Astrocyte of the spinal cord (primary cell): ENCODE measurements at places on chromosomes 16 and 17.

GRCh38 chr16:74635303-74635702, 28.4 kb upstream of the GLG1 start:
- no peak for DNase-seq

- DNase-seq: no peak
Measured at GRCh38 chr17:46817151-46817900, 1.2 kb downstream of the WNT3 start.

GRCh38 chr16:69217433-69217832, 30.5 kb downstream of the SNTB2 start:
- peak; percentile 73 for DNase-seq

DNA sequence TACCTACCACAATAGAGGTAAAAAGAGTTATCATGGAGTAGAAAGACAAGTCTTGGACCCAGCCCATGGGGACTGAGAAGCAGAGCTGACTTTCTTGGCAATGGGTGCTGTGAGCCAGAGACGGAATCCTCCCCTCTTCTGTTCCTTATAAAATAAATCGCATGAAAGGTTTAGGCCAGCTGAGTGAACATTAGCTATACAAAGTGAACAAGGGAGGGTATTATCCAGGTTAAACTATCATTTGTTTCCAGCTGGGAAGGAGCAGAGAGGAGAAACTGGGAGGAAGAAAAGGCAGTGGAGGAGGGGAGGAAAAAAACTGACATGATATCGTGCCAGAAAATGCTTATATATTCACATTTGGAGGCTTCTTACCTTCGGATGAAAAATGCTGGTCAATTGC, 13.3 kb upstream of the PAFAH1B1 start:
- no peak for DNase-seq

DNA sequence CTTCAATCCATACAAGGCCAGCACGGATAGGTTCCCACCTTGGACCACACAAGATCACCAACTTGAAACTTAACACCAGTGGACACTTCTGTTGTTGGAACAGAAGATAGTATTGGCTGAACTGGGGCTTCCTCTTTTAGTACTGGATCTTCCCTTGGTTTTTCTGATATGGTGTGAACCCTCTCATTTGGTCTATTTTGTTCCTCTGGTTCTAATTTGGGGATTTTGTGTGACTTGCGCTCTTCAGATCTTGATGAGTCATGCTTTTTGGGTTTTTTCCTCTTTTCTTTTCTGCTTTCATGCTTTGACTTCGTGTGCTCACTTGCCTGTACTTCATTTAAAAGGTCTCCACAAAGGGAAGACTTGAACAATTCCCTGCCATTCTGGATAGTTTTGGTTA, 39.0 kb downstream of the SOST start:
- no peak for DNase-seq

GRCh38 chr17:65099941-65100315, 37.2 kb upstream of the RGS9 start:
- DNase-seq: peak; percentile 91

GRCh38 chr17:51029568-51030463, 90.9 kb downstream of the SPAG9 start:
- DNase-seq: peak; percentile 65

GRCh38 chr16:86880316-86881117, 302.2 kb downstream of the FOXL1 start:
- DNase-seq: no peak

DNA sequence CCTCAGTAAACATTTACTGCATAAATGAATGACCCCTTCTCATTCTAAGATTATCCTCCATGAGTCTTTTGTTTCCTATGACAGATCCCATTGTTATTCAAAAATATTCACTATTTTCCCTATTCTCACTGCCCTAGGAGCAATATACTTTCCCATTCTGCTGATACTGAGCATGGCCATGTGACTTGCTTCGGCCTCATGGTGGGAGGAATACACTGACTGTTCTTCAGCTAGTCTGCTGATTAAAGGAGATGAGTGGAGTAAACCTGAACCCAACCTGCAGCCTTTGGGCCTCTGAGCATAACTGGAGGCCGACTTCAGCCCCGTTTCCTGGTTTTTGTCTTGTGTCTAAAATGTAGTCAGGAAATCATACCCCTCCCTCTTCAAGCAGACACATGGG, 531.8 kb upstream of the SALL1 start:
- no peak for DNase-seq

DNA sequence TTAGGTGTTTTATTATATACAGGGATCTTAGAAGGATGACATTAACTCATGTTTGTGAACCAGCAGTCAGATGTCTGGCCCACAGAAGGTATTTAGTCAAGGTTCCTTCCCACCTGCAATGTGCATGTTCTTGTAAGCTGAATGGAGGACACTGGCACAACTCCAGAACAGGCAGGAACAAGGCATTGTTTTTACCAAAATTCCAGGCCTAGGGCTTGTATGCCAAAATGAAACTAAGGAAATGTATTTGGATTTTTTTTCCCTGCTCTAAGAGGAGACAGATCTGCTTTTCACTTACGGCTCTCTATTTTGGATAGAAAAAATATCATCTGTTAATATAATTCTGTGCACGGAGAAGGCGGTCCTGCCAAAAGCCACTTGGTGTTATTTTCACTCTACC, 312.5 kb downstream of the GRIN2A start:
- DNase-seq: no peak

GRCh38 chr16:13517841-13518240, 402.1 kb upstream of the ERCC4 start:
- no peak for DNase-seq

DNA sequence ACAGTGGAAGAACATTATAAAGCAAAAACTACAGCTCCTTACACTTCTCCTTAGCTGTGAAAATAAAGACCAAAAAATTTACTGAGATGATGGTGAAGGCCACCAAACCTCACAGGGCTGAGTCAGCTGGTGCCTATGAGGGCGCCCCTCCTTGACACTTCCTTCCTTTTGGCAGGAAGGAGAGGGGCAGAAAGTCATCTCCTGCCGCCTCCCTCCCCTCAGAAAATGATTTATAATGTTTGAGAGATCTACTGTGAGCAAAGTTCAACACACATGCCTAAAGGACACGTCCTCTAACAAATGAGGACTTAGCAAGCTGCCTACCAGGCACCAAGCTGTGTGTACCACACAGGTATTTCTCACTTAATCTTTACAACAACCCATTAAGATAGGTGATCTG, 245.7 kb downstream of the PRKCA start:
- no peak for DNase-seq

GRCh38 chr16:15548482-15548891, 94.5 kb downstream of the MARF1 start:
- DNase-seq: peak; percentile 26

- no peak for DNase-seq
Measured at GRCh38 chr17:5545051-5545987, 39.0 kb downstream of the NLRP1 start.

DNA sequence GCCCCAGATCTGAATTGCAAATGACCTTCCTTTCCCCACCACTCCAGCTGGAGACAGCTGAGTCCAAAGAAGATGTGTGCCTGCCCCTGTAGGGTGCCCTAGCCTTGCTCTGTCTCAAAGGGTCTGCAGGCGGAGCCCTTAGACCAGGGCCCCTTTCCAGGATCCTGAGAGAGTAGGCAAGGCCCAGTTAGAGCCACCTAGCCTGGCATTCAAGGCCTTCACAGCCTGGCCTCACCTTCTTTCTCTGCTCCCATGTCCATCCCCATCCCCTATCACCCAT, 66.6 kb upstream of the LHX1 start:
- no peak for DNase-seq

DNA sequence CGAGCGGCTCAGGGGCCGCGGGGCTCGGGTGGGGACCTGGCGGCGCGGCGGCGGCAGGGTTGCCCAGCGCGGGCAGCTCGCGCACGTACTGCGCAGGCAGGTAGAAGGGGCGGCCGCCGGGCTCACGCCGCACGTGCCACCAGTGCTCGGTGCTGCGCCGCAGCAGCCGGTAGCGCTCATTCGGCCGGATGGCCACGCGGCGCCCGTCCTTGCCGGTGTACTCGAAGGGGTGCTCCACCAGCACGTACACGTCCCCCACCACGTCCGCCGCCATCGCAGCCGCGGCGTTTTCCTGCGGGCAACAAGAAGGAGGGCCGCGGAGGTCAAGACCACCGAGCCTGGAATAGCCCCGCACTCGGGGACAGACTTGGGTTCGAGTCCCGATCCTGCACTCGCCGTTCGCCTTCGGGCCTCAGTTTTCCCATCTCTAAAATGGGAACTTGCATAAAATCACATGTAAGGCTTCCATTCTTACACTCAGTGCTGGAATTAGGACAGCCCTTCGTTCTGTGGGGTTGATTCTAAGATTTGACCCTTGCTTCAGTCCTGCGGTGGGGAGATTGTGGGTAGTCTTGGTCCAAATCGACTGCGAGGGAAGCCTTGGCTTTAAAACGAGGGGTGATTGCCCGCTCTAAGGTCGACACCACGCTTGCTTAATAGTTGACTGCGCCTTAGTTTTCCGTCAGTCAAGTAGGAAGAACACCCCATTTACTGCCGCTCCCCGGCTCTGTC, 2.5 kb downstream of the ARHGAP27 start:
- no peak for DNase-seq

DNA sequence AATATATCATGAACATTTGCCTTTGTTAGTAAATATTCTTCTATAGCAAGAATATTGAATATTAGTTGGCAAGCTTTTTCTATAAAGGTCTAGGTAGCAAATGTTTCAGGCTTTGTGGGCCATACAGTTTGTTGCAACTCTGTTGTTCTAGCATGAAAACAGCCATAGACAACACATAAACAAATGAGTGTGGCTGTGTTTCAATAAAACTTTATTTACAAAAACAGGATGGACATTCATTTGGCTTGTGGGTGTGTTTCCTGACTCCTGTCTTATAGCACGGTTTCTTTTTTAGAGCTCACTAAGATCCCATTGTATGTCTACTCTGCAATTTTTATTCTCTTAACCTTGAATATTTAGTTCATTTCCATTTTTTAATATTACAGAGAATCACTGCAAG, 39.0 kb downstream of the ARL4D start:
- no peak for DNase-seq

GRCh38 chr16:3054965-3055733, 8.8 kb downstream of the MMP25 start:
- DNase-seq: no peak
